ENCODE measurements at places on chromosomes 6 and 20.
A peak's percentile ranks its signal among the peaks of the same experiment; 100 is the strongest.

GRCh38 chr6:143283887-143284645 lies 166.4 kb downstream of the ADAT2 start:
- no peak for DNase-seq

GRCh38 chr6:45075246-45075645 lies 252.9 kb upstream of the RUNX2 start:
- DNase-seq, result no peak

- DNase-seq, result no peak
Measured at GRCh38 chr6:158334534-158334933, 22.3 kb downstream of the TULP4 start.

- DNase-seq, result no peak
Measured at GRCh38 chr20:59802471-59803221, 130.8 kb downstream of the SYCP2 start.

DNA sequence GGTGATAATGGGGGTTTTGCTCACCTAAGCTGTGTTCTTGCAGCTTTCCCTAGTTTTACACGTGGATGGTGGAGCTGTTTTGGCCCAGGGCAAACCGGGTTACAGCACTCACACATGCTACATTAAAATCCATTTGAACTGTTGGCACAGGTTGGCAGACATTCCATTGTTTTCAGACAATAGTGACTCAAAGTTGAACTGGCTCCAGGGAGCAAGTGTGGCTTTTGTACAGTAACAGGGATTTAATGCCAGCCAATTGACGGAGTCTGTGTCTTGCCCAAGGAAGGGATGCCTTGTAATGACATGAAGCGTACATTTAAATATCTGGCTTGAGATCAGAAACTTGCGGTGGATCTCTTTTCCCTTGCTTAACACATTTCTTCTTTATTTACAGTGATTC lies 183.1 kb downstream of the DTNBP1 start:
- DNase-seq, result no peak

DNA sequence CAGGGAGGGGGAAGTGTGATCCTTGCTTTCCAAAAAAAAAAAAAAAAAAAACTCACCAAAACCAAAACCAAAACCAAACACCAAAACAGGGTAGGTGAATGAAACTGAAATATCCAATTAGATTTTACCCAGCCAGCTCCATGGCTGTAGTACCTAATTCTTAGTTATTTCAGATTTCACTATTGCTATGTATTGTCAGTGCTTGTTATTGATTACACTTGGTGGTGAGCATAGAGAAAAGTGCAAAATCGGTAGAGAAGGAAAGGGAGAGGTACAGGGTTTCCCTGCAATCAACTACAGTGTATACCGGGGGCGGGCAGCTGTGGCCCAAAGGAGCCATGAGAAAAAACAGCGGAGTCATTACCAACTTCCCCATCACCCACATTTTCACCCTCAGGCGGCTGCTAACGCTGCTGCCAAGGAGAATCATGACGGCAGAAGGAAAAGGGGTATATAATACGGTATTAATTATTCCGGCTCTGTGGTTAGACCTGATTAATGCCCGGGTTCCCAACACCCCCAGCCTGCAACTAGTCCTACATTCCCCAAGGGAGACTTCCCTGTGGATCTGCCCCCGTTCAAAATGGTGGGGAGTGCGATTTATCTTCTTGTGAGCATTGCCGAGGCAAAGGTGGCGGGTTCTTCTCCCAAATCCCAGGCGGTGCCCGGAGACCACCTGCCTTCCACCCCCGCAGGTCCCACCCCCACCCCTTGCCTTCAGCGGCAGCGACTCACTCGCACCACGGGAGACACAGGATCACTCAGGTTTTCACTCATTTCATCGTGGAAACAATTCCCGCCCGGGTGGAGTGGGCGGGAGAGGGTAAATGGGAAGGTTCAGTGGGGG lies at the start of gene C6orf62:
TSS of gene C6orf62 (minus strand) at position 30 of the 847 bp plus-strand sequence. CDS start 486 bp downstream, outside the sequence.
- DNase-seq, result peak; percentile 51

GRCh38 chr20:8443464-8444072 lies 311.5 kb downstream of the PLCB1 start:
- no peak for DNase-seq

GRCh38 chr20:59730722-59731121 lies 126.4 kb downstream of the PHACTR3 start:
- no peak for DNase-seq

- no peak for DNase-seq
Measured at GRCh38 chr20:24436160-24436559, 33.3 kb upstream of the SYNDIG1 start.

DNA sequence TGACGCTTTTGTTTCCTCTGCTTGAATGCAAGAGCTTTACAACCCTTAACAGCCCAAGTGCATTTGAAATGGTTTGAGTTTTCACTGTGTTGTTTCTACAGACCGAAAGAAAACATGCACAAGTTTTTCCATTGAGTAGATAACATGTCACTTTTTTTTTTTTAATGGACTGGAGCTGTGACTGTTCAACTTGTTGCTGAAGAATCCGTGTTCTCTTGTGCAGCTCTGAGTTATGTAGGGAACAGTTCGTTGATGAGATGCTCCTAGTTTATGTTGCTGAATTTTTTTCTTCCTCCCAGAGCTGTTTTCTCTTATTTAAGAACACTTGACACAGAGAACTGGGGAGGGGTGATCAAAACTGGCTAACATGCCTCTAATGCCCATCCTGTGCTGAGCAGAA lies 89.3 kb downstream of the DTD1 start:
- DNase-seq, result no peak

DNA sequence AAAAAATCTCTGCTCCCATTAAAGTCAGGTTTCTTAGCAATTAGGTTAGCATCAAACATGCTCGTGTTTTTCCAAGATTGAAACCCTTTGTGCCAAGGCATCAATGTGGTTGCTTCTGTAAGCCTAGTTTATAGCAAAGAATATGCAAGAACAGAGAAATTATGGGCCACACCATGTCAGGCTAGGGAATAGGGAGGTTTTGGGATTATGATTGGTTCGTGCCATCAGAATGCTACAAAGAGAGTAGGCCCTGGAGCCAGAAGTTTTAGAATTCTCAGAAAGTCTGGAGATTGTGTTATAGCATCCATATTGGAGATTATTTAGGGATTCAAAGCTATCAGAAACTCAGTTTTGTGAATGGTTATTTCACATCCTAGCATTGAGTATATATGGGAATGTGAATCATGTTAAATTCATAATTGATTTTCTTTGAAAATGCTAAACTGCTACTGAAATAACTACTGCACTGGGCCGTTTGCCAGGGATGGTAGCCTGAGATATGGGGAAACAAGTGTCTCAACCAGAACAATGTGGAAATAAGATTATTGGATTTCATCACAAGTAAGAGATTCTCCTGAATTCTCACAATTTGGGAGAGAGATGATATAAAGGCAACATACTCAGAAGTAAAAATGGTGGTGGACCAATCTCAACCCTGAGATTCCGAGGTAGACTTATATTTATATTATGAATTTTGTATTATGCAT lies 45.3 kb downstream of the ZNF292 start:
- no peak for DNase-seq

DNA sequence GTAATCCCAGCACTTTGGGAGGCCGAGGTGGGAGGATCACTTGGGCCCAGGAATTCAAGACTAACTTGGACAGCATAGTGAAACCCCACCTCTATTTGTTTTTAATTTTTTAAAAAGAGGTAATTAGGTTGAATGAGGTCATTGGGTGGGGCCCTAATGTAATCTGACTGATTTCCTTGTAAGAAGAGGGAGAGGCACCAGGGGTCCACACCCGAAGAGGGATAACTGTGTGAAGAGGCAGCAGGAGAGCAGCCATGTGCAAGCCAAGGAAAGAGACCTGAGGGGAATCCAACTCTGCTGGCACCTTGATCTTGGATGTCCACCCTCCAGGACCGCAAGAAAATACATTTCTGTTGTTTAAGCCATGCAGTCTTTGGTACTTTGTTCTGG lies 63.4 kb downstream of the QRSL1 start:
- DNase-seq, result no peak

GRCh38 chr6:20574355-20574754 lies 40.1 kb downstream of the CDKAL1 start:
- DNase-seq, result no peak
